ENCODE measurements at places on chromosomes 16 and 17.

DNA sequence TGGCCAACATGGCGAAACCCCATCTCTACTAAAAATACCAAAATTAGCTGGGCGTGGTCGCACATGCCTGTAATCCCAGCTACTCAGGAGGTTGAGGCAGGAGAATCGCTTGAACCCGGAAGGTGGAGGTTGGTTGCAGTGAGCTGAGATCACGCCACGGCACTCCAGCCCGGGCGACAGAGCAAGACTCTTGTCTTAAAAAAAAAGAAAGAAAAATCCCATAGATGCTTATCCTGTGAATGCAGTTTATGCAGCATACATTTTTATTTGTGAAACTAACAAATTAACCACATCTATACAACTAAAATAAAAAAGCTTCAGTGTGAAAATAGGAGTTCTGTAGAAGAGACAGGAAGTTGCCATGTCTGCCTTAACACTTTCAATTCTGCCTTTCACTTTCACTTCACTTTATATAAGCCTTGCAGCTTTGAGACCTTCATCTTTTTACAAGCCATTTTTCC, 7.1 kb downstream of the IGSF6 start:
- DNase-seq, result no peak

GRCh38 chr17:45857977-45858708, 13.5 kb downstream of the SPPL2C start:
- peak; percentile 40 for DNase-seq

DNA sequence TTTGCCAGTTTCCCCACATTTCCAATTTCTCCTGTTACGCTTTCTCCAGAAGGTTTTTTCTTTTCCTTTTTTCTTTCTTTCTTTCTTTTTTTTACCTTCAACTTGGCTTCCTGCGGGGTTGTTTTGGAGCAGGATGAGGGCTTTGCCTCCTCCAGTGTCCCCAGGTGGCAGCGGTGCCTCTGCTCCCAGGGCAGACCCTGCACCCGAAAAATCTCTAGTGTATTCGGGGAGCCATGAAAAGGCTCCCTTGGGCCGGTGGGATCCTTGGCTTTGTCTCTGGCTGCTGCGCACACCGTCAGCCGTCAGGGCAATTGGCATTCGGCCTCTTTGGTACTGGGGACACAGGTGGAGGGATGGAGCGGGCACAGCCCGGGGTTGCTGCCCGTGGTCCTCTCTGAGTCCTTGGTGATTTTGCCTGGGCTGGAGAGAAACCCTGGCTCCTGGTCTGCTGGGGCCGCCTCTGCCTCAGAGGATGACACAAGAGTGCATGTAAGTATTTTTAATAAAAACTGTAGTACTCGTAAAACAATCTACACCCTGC, 846 bp downstream of the ITGB3 start:
- DNase-seq, result no peak

GRCh38 chr17:15914400-15915170, 30.3 kb upstream of the ADORA2B start:
- DNase-seq, result no peak

DNA sequence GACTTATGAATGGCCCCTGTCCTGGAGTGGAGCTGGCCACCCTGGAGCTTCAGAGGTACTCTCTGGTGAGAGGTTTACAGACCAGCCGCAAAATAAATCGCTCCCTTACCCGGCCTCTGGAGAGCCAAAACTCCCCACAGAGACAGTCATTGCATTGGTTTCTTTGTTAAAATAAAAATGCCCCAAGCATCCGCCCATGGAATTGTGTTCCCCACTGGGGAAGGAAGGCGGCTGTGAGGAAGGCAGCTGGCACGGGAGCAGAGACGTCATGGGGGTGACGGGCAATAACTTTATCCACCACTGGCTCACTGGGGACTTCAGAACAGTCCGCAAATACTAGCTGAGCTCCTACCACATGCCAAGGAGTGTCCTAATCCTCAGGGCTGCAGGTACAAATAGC, 266.2 kb upstream of the FOXF1 start:
- no peak for DNase-seq

- DNase-seq, result peak; percentile 56
Measured at GRCh38 chr17:32483451-32484019, 3.3 kb upstream of the CDK5R1 start.

- DNase-seq, result no peak
Measured at GRCh38 chr16:65548470-65548869, 426.6 kb upstream of the CDH11 start.

DNA sequence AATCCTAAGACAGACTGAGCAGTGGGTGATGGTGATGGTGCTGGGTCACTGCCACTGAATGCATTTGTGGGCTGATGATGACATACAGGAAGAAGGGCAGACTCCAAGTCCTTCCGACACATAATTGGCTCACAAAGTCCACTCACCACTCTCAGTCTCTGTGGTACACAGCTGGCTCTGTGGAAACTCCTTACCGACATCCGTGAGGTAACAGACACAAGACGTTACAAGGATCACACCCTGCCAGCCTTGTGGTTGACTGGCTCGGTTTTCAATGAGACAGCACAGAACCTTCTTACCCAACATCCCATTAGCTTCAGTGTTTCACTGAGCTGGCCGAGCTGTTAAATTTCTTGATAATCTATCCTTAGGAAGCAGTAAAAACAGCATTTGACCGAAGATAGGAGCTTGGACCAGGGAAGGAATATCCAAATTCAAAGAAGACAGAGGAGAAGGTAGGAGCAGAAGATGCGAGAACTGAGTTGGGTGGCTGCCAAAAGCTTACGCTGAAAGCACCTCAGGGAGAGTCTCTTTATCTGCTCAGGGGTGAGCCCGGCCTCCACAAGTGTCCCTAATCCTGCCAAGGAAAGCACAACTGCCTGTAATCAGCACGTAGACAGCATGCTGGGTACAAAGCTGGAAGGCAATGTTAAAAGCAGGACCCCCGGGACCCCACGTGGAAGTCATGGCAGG, 5.5 kb upstream of the MXRA7 start:
- DNase-seq, result no peak

- DNase-seq, result no peak
Measured at GRCh38 chr16:4096509-4096908, 19.7 kb downstream of the ADCY9 start.

DNA sequence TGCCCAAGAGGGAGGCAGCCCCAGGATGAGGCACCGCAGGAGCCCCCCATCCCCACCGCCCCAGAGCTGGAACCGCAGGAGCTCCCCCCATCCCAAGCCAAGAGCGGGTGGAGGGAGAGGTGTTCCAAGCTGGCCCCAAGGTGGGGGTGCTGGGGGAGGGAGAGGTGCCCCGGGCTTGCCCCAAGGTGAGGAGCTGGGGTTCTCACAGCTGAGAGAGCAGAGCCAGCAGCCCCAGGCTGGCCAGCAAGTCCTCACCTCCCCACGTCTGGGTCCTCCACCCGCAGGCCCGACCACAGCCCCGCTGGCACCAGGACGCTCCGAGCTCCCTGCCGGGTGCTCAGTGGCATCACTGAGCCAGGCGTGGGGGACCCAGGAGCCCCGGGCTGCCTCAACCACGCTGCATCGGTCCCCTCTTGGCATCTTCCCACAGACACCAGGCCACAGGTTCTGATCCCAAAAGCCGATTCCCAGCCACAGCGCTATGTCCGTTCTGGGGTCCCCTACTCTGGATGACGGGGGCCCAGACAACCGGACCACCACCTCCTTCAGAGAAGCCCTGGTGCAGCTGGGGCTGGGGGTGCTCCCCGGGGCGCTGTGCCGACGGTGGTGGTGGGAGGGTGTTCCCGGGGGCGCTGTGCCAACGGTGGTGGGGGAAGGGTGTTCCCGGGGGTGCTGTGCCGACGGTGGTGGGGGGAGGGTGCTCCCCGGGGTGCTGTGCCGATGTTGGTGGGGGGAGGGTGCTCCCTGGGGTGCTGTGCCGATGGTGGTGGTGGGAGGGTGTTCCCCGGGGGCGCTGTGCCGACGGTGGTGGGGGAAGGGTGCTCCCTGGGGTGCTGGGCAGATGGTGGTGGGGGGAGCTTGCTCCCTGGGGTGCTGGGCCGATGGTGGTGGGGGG, 15.4 kb upstream of the WDR45B start:
- DNase-seq, result no peak

GRCh38 chr16:10983159-10983558, 38.8 kb downstream of the CLEC16A start:
- no peak for DNase-seq

DNA sequence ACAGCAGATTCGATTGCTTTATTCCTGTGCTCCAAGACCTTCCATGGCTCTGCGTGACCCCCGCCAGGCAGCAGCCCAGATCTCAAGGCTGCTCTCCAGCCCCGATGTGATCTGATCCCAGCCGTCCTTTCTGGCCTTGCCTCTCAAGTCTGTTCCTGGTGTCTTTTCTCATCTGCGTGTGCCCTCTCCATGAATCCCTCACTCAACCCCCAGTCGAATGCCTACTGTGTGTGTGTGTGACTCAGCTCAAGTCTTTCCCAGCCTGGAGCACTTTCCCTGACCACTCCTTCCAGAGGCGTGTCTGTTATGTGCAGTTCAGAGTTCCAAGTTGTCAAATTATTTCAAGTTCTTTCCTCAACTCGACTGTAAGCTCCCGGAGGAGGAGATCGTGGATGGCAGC, 64.0 kb downstream of the MRM1 start:
- DNase-seq, result no peak

DNA sequence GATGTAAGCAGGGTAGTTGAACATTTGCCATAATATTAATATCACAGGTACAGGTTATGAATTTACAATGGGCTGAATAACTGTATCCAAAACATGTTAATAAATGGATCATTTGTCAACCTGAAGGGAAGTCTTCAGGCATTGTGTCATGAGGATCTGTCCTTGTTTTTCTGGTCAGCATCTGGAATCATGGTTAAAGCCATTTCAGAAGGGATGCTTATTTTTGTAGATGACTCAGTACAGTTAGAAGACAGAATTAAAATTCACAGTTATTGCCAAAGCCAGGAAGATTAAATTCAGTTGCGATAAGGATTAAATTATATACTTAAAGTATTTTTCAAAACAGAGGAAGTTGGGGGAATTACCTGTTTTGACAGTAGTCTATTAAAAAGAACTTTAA, 8.0 kb downstream of the PSMD11 start:
- DNase-seq, result no peak

GRCh38 chr16:71754652-71755051, 30.2 kb upstream of the PHLPP2 start:
- DNase-seq, result no peak

- DNase-seq, result no peak
Measured at GRCh38 chr17:74917430-74917829, 5.6 kb downstream of the USH1G start.

DNA sequence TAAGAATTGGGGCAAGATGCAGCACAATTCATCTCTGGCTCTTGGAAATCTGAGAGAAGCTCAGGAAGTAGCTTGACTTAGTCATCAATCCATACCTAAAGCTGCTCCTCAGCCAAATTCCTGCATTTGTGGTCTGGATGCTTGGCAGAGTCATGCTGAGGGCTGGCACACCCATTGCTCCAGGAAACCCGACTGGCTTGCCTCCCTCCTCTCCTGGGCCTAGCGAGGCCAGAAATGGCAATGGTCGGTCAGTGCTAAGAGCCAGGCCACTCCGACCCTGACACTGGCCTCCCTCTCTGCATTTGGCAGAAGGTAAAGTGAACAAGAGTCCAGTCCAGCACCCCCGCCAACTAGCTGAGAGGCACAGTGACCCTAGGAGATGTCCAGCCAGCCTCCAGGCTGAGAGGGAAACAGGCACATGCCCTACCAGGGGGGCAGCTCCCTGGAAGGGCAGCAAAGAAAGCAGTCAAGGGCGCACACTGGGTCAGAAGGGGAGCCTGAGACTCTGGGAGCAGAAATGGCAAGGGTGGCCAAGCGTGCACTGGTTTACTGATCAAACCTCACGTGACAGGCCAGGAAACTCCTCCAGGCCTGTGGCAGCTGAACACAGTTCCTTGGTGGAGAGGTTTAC, 10.0 kb downstream of the POLDIP2 start:
- DNase-seq, result no peak

DNA sequence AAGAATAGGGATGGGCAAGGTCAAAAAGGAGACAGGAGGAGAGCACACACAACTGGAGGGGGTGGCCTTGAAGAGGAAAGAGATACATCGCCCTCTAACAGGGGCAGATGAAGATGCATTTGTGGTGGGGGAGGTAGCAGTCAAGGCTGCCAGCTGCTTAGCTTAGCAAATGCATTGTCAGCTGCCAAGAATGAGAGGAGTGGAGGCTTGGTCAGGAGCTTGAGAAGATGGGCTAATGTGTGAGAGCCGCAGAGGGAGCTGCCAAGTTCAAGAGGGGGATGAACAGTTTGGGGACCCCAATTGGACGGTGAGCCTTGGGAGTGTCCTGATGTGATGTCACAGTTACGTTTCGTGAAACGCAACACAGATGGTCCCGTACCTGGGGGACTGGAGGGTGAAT, 28.9 kb upstream of the GNA13 start:
- DNase-seq, result no peak

- DNase-seq, result no peak
Measured at GRCh38 chr17:76685846-76686245, 24.9 kb downstream of the MXRA7 start.

GRCh38 chr17:43856141-43856540, 9.2 kb downstream of the CD300LG start:
- no peak for DNase-seq

DNA sequence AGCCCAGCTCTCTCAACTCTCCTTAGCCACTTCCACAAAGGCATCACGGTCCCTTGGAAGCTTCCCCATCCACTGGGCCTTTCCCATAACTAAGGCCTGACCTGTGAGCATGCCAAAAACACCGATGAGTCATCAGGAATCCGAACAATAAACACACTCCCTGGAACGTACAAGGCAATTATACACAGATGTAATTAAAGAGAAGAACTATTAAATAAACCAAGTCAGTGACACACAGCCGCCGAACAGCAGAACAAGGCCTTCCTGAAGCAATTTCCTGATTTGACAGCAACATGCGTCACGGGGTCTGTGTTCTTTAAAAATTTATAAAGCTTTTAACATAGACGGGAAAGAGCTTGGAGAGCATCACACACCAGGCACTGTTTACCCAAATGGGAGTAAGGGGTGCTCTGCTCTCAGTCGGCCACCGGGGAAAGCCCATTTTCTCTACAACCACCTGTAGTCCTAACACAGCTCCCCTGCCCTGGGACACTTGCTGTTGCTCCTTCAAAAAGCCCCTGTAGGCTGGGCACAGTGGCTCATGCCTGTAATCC, 29.4 kb downstream of the COG7 start:
- peak; percentile 21 for DNase-seq

GRCh38 chr17:63931981-63932561, at the start of gene CD79B:
Gene CD79B (minus strand): TSS chr17:63932331. CDS start chr17:63932261, 70 bp downstream.
- DNase-seq, result no peak

DNA sequence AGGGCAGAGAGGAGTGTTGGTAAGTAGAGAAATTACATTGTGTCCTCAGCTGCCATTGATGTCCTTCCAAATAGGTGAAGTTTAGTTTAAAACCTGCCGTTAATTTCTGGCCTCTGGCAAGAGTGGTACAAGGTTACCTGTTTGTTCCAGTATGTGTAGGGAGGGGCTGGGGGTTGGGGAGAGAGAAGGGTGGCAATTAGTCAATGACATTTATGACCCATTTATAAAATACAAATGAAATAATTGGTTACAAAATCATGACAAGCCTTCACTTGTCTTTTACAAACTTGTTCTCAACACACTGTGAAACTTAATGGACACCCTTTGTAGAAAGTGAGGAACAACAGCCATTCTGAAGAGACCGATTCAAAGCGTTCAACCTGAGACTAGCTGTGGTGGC, 281.0 kb downstream of the FTO start:
- no peak for DNase-seq

GRCh38 chr17:43573579-43574321, 27.6 kb upstream of the ETV4 start:
- peak; percentile 94 for DNase-seq

- peak; percentile 32 for DNase-seq
Measured at GRCh38 chr17:44775838-44776621, 17.2 kb downstream of the ADAM11 start.

All from HepG2 (cell line).